ENCODE measurements at places on chromosomes 11 and 22.

DNA sequence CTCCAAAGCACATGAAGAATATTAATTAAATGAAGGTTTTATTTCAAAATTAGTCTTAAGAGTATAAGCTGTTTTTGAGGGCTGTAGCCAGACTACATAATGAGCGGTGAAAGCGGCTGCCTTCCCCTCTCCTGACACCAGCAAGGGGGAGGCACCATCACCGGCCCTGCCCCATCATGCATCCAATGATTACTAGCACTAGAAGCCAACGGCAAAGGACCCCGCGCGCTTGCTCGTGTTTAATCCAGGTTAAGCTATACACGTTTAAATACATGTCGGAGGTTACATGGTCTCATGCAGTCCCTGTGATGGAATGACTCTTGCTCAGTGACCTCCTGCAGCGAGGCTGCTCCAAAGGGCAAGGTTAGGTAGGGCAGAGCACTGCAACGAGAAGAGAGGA is 50.3 kb downstream of the FEZ1 start:
- DNase-seq: no peak

- no peak for DNase-seq
Measured at GRCh38 chr22:43789452-43789851, 22.7 kb downstream of the EFCAB6 start.

GRCh38 chr11:11073996-11074395 is 216.1 kb upstream of the ZBED5 start:
- no peak for DNase-seq

DNA sequence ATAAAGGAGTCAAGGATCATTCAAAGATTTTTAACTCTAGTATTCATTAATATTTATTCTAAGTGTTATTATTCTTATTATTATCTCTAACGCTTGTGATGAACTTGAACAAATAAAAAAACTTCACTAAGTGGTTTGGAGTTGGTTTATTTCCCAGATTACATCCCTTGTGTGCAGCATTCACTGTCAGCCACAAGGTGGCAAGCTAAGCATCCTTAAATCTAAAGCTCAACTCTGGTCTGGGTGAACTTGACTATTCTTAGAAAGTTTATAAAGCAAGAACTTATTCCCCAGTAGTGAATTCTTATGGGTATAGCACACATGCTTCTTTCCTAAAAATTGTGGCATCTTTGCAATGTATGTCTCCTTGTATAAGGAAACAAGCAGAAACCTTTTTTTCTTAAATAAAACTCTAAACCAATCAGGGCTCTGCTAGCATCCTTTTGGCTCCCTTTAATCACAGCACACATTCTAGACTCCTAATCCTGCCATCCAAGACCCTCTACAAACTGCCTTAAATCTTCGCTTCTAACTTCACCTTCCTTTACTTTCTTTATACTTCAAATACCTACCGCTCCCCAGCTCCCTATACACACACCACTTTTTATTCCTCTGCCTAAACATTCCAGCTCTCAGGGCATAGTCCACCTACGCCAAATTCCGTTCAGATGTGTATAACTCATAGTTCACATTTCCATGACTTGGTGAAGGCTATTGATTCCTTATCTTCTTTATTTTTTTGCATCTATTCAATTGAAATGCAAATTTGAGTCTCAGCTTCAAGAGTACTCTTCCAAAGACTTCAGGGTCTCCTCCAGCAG is 1068.8 kb downstream of the DLG2 start:
- no peak for DNase-seq

DNA sequence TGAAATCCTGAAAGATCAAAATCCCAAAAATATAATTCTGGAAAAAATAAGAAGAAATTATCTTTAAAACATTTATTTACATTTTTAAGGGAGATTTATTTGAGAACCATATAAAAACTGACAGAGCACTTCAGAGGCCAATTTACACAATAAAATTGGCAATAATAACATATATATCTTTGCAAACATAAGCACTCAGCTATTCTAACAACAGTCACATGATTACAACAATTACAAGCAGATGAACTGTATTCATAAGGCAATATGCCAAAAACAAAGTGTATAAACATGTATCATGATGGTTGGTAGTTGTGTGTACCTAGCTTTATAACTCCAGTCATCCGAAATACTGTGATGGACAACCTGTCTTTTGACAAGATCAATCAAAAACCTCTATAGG is 17.7 kb upstream of the RASSF10 start:
- no peak for DNase-seq

GRCh38 chr11:1119604-1120146 is 38.1 kb upstream of the MUC5AC start:
- no peak for DNase-seq

DNA sequence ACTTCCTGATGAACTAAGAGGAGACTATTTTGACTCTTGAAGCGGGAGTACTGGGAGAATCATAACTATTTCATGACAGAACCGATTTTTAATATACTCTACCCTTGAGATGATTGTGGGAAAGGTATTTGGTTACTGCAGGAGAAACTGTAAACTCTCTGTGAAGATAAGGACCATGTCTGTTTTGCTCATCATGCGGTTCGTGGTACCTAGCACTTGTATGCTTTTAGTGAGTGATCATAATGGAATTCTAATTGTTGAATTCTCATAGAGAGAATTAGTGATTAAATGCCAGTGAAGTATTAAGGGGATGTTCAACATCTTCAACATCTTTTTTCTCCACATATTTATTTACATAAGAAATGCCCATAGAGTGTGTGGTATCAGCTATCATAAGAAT is 11.4 kb downstream of the AASDHPPT start:
- no peak for DNase-seq

DNA sequence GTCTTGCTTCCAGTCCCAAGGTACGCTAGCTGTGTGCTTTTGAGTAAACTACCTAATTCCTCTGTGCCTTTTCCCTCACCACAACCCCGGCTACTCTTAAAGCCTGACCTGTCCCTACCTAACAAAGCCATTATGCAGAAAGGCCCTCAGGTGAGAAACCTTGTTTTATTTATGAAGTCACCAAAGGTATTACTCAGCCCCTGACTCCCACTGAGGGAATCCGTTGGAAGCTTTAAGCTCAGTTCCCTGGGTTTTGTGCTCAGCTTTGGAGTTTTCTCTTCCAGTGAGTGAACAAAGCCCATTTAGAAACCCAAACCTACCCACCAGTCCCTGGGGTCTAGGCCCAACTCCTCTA is 90.9 kb downstream of the APIP start:
- no peak for DNase-seq

DNA sequence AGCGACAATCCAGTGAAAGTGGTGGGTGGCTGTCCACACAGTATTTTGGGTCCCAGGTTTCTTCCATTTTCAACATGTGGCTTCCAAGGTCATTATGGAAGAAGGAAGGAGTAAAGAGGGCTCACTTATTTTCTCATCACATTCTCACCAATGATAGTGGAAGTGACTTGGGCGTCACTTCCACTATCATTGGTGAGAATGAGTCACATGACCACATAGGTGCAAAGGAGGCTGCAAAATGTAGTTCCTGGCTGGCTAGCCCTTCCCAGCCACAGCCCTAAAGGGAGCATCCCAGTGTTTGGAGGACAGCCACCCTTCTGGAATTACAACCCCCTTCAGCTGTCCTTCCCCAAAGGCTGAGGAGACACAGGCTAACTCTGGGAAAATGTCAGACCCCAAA is 95.6 kb downstream of the TSPAN18 start:
- no peak for DNase-seq

DNA sequence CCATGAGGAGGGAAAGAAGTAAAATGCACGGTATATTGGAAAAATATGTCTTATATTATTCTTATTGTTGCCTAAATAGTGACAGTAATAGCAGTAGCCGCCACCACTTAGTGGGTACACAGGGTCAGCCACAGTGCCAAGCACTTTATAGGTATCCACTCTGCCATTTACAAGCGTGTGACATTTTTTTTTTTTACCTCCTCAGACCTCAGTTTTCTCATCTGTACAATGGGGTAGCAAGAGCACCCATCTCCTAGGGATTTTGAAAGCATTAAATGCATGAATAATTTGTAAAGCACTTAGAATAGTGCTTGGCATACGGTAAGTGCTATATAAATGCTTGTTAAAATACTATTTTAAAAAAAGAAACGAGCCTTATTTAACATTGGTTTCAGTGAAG is 8.9 kb downstream of the RTN4RL2 start:
- DNase-seq: no peak

- no peak for DNase-seq
Measured at GRCh38 chr11:128207861-128208321, 379.5 kb downstream of the ETS1 start.

GRCh38 chr22:20983081-20983771 is 1.1 kb downstream of the LZTR1 start:
- DNase-seq: no peak

GRCh38 chr22:26922806-26923205 is 265.4 kb downstream of the MIAT start:
- DNase-seq: no peak

DNA sequence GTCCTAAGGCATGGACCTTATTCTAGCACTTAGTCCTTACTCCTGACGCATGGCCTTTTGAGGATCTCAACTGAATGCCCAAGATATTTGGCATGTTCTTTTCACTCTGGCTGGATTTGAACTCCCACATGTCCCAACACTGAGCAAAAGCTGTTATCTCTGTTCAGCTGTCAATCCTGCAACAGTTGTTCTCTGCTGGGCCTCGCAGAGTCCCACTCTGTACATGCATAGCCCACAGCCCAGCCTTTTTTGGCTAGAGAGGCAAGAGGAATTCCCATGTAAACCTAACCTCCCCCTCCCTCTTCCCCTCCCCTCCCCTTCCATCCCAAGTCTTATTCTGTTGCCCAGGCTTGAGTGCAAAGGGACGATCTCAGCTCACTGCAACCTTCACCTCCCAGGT is 21.8 kb upstream of the DRG1 start:
- DNase-seq: no peak

- DNase-seq: peak; percentile 86
Measured at GRCh38 chr11:73980001-73980961, 2.4 kb downstream of the UCP2 start.

DNA sequence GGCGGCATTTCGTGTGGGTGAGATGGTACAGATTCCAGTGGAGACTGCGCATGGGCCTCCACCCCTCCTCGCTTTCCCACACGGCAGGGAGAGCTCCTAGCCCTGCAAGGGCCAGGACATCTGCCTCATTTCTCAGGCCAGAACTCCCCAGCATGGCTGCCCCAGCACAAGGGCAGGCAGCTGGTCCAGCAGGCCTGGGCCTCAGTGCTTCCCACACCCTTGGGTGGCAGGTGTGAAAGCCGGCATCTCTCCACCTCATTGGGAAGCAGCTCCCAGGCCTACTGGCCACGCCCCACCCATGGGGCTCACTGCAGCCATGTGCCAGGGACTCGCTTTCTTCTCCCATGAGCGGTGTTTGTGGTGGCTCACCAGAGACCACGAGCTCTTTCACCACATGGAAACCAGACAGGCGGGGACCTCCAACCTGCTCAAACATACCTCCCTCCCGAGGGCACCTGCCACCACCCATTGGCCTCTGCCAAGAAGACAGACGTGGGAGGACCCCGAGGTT is 79.1 kb downstream of the NAT10 start:
- DNase-seq: no peak

DNA sequence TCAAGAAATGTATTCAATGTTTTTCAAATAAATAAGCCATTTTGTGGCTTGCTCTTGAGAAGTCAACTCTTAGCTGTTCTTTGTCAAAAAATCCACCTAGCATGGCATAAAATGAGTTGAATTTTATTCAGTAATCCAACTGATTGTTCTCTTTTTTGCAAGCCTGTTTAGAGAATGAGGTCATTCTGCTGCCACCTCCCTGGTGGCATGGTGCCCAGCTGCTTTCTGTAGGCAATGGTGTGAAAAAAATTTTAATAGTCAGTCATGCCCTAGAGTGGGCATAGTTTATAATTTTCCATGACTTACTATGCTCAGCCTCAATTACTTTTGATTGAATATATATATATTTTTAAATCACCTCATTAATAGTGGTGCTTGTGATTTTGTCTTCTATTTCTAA is 177.2 kb downstream of the INSC start:
- no peak for DNase-seq

GRCh38 chr22:48047722-48048500 is 1285.5 kb downstream of the TBC1D22A start:
- no peak for DNase-seq

DNA sequence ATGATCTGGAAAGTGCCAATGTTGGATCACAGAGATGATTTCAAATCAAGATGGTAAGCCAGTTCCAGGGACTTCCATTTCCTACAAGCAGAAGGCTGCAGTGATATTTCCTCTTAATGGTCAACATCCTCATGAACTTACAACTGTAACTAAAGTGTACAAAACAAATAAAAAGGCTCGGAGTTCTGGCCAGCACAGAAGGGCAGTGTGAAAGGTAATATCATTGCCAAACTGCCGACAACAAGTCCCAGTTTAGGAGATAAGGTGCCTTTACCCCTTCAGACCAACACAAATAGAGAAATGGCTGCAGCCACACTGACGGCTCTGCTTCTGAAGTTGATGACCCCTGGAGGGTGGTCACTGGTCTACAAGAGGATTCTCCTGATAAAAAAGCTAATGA is 91.1 kb downstream of the ETS1 start:
- no peak for DNase-seq

- DNase-seq: no peak
Measured at GRCh38 chr11:112294688-112295340, 34.2 kb upstream of the PLET1 start.

DNA sequence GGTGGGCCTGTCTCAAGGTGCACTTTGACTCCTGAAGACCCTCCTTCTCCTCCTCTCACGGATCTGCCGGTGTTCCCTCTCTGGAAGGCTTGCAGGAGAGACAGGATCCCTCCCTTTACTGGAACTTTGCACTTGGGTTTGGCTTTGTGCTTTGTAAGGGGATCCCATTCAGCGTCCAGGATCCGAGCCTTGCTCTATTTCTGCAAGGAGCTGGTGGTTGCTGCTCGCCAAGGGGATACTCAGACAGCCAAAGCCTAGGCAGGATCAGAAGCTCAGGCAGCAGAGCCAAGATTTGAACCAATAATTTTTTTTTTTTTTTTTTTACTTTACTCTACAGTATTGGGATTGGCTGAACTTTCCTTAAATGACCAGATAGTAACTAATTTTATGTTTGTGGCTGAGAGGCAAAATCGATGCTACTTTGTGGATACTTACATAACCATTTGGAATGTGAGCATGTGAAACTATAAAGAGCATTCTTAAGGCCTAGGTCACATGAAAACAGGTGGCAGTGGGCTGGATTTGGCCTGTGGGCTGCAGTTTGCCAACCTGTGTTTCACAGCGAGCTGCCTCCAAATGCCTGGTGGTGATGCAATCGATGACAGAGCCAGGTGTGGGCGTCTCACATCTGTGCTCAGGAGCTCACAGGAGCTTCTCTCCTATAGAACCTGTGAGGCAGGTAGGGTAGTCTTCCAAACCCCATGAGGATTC is 25.2 kb downstream of the BCR start:
- no peak for DNase-seq
